ENCODE measurements at places on chromosomes 4 and X.

DNA sequence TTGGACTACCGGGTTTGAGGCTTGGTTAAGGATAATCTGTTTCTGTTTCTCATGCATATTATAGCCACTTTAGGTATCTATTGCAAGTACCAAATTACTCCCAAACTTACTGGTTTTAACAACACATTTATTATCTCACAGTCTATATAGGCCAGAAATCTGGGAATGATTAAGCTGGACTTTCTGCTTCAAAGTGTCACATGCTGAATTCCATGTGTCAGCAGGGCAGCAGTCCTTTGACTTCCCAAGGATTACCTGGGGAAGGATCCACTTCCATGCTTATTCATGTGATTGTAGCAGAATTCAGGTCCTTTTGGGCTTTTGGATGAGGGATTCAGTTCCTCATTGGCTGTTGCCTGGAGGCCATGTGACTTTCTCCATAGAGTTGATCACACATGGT, 349.0 kb upstream of the TRAM1L1 start:
- no peak for DNase-seq

DNA sequence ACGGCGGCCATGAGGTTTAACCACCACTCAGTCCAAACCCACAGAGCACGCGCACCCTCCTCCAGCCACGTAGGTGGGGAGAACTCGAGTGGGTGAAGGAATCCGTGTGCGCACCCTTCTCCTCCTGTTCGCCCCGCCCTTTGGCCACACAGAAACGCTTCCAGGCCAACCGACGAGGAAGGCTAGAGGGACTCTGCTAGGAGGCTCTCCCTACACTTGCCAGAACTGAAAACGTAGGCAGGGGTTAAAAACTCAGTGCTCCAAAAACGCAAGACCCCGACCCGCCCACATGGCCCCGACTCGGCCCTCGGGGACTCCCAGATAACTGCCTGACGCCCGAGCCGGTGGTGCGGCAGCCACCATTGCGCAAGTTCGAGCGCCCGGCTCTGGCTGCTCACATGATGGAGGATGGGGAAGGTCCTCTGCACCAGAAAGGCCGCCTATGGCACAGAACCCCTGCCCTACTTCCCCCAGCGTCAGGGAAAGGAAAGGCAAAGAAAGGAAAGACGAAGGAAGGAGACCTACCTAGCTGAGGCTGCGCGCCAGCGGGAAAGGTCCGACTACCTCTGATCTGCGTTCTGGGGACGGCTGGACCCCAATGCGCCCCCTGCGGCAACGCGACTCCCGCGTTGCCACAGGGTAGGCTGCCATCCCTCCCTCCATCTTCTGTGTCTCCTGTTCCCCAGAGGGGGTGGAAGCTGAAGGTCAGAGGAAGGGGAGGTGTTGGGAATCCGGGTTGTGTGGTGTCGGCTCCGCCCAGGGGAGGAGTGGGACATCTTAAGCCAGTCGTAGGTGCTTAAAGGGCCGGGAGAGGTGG, 201.9 kb upstream of the AGTR2 start:
- DNase-seq = no peak

GRCh38 chr4:52748432-52748831, 2.8 kb downstream of the ERVMER34-1 start:
- DNase-seq = no peak

DNA sequence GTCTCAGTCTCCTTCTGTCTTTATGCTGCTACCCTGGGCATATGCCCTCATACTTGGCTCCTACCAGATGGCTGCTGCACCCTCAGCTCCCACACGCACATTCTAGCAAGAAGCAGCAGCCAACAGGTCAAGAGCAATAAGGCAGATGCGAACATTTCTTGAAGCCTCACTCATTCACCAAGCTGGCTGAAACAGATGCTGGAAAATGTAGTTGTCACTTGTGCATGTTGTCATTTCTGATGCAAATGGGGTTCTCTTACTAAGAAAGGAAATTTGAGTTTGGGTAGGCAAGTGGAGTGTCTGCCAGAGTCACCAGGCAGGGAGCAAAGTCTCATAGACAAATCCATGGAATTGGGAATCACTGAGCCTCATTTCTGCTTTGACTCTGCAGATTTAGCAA, 57.4 kb upstream of the SORBS2 start:
- DNase-seq = no peak

GRCh38 chr4:90074322-90074886, 52.8 kb upstream of the CCSER1 start:
- no peak for DNase-seq

GRCh38 chrX:117972711-117973109, 143.9 kb downstream of the KLHL13 start:
- DNase-seq = no peak

DNA sequence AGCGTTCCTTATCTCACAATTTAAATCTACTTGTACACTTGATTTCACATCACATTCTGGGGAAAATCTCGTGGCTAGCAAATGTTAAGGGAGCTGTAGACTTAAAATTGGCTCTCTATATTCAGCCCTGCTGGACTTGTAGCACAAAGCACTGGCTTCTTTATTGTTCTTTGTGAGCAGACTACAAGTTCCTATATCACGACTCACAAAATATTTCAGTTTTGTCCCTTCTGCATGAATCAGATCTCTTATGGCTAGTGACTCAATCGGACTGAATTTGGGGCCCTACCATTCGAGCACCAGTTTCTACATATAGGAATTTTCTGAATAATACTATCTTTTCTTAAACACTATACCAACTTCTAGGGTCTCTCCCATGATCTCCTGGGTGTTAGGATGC, 390.1 kb downstream of the ADAM29 start:
- no peak for DNase-seq

DNA sequence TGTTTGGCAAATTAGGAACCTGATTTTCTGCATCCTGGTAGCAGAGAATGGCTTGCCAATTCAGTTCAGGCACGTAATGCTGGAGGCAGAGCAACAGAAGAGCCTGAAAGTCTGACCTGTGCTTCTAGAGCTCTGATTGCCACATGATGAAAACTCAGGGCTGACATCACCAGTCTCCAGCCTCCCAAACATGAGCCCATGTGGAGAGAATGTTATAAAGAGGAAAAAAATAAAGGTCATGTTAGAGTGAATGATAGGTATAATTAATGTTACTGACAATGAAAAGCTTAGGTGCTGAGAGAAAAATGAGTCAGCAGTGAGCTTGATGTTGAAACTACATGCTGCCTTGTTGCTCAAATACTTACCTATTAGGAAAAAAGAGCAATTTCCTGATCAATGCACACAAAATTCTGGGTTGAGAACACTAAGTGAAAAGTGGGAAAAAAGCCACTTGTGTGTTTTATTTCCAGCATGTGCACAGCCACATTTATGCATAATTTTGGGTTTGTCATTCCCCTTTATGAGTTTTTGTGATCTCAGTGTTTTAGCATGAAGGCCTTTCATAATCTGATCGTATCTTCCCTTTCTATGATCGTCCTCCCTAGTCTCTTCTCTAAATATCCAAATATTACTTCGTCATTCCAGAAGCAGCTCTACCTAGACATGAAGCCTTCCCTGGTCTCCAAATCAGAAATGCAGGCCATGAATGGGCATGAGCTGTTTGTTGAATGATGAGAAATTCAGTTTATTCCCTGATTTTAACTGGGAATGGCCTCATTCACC, 113.3 kb upstream of the CPEB2 start:
- no peak for DNase-seq

DNA sequence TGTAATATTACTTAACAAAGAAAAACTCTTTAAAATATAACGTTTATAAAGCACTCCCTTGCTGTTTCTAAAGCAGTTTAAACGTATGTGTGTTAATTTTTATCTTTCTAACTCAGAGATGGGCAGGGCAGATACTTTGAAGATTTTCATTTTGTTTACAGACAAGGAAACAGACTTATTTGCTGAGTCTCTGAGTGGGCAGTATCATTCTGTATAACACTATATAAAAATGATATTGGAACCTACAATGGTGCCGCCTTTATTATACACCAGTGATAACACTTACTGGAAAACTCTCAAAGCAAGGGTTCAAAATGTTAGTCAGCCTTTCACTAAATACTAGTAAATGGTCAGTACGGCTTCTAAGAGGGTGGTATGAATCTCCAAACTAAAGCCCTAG, 193.4 kb downstream of the NR3C2 start:
- DNase-seq = no peak
